Adipose tissue (tissue), 3 donors: ENCODE measurements at places on chromosomes 2 and 18. TPM values are rescaled to one million over a fixed set of nuclear protein-coding genes. Genes with fewer than 3 reads are reported as not detected.

The UGT1A3 gene
- polyA plus RNA-seq, result not detected

The C2orf81 gene
- 1.5 TPM for polyA plus RNA-seq

The PSMA8 gene
- not detected for polyA plus RNA-seq

The NXPH2 gene
- not detected for polyA plus RNA-seq

The RNMT gene
- polyA plus RNA-seq, result 7.7 TPM

The PRSS56 gene
- polyA plus RNA-seq, result not detected

The SLC9A4 gene
- polyA plus RNA-seq, result 1.8 TPM

The TANC1 gene
- polyA plus RNA-seq, result 4.9 TPM

The UBE2F gene
- 62.9 TPM for polyA plus RNA-seq

The CFC1 gene
- polyA plus RNA-seq, result 0.80 TPM

The FNDC4 gene
- polyA plus RNA-seq, result 38.5 TPM

The STPG4 gene
- polyA plus RNA-seq, result 0.06 TPM

The NUP35 gene
- 7.0 TPM for polyA plus RNA-seq

The KLHL29 gene
- polyA plus RNA-seq, result 4.6 TPM

The CAVIN2 gene
- 50.2 TPM for polyA plus RNA-seq

The GPAT2 gene
- 2.5 TPM for polyA plus RNA-seq

The MYOM1 gene
- polyA plus RNA-seq, result 17.2 TPM

The NPAS2 gene
- polyA plus RNA-seq, result 12.8 TPM

The MALL gene
- polyA plus RNA-seq, result 10.8 TPM

The RAPGEF4 gene
- polyA plus RNA-seq, result 2.7 TPM

The RND3 gene
- 4.2 TPM for polyA plus RNA-seq

The PROC gene
- not detected for polyA plus RNA-seq

The KLF7 gene
- 2.2 TPM for polyA plus RNA-seq

The FIGN gene
- 1.1 TPM for polyA plus RNA-seq

The CDH7 gene
- not detected for polyA plus RNA-seq

The CAPN13 gene
- polyA plus RNA-seq, result 0.11 TPM

The KCTD18 gene
- polyA plus RNA-seq, result 10.9 TPM

The DYNAP gene
- polyA plus RNA-seq, result 0.10 TPM

The TCF7L1 gene
- polyA plus RNA-seq, result 2.4 TPM

The HSBP1L1 gene
- polyA plus RNA-seq, result 19.0 TPM

The DRC1 gene
- not detected for polyA plus RNA-seq

The ADD2 gene
- 0.97 TPM for polyA plus RNA-seq

The CBLN2 gene
- not detected for polyA plus RNA-seq

The MC4R gene
- polyA plus RNA-seq, result not detected

The DOCK10 gene
- polyA plus RNA-seq, result 1.8 TPM

The CD28 gene
- polyA plus RNA-seq, result 2.0 TPM

The TMEM178A gene
- polyA plus RNA-seq, result 1.5 TPM

The PRKAG3 gene
- polyA plus RNA-seq, result not detected

The GKN1 gene
- 4.8 TPM for polyA plus RNA-seq

The ADNP2 gene
- 4.1 TPM for polyA plus RNA-seq
